ENCODE measurements at places on chromosomes 2 and 18.

GRCh38 chr2:236289766-236290462, 25.7 kb upstream of the ASB18 start:
- no peak for DNase-seq

DNA sequence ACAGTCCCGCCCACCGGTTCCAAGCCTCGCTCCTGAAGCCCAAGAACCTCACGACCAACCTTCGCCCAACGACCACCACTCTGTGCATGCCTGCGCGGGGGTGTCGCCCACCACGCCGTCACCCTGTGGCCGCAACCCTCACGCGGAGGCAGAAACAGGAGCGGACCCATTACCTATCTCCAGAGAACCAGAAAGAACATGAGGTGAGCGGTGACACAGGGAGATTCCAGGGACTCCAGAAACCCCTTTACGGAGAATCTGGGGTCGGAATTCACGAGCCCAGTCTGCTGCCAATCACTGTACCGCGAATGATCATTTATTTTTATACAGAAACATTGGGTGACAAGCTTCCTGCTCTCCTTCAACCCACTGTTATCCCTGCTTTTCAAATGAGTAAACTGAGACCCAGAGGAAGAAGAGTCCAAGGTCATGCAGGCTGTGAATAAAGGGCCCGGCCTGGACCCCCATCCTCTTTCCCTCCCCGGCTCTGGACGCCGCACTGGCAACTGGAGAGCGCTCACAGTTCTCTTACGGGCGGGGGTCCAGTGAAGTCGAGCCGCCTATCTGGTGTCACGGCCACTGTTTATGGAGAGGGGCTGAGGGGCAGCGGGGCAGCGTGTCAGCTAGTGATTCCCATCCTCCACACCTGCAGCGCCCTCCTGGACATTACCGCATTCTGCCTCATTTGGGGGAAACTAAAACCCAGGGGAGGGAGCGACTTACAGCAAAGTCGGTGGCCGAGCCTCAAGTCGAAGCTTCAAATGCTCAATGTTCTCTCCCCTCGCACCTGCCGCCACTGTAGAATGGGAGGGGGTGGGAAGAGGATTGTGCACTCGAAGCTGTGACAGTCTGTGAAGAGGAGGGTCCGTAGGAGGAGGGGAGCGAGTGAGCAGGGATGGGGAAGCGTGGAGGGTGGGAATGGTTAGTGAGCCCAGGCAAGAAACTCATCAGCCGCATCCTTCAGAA, 723 bp upstream of the SLC30A3 start:
- DNase-seq: no peak

DNA sequence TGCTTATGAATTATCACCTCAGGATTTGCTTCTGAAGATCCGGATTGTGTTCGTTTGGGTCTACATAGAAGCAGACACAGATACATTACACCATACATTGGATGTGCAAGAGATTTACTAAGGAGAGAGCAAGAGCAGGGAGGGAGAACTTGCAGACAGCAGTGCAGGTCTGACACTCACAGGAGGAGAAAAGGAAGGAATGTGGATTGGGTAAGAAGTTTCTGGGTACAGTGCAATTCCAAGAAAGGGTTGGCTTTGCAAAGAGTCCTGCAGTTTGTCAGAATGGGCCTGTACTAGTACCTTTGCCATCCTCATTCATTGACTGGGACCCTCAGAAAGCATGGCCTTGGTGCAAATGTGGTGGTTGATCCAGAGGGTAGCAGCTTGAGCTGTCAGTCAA, 4.8 kb upstream of the THOC1 start:
- DNase-seq: no peak

DNA sequence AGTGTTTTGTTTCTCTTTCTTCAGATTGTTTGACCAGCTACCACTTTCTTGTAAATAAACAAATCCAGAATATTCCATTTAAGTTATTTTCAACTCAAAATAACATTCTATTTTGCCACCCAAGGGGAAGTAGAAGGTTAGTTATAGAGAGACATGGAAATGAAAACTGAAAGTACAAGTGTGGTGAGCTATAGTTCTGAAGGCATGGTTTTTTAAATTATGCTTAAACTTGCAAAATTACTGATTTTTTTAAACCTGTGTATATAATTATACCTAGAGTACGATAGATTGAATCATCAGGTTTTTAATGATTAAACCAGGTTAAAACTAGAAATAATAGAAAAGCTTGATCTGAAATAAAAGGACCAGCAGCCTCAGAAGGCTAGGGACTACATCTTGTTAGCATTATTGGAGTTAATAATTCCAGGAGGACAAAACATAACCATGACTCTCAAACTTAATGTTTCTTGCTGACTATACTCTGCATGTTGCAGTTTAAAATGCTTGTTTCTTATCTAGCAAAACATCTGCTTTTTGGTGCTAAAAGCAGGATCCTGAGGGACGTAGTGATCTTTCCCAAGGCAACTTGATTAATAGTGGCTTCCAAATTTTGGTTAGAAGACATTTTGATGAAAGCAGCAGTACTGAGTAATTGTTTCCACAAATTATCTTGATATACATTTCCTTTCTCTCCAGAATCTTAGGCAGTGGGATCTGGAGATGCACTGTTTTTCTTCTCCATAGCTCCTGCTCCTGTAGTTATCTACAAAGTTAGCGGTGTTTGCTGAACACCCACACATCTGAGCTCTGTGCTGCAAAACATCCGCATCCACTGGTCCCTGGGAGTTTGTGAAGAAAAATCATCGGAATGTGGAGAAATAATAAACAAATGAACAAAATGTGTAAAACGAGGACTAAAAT, 327.2 kb upstream of the PKDCC start:
- DNase-seq: peak; percentile 21

GRCh38 chr2:2233171-2233826, 97.8 kb downstream of the MYT1L start:
- DNase-seq: no peak

- DNase-seq: peak; percentile 9
Measured at GRCh38 chr2:105571445-105571987, 172.7 kb upstream of the FHL2 start.

Measured in inflammatory macrophage treated with lipopolysaccharide for 1 hour (primary cell).